ENCODE measurements at places on chromosomes 7 and 10.
A peak's percentile ranks its signal among the peaks of the same experiment; 100 is the strongest.

DNA sequence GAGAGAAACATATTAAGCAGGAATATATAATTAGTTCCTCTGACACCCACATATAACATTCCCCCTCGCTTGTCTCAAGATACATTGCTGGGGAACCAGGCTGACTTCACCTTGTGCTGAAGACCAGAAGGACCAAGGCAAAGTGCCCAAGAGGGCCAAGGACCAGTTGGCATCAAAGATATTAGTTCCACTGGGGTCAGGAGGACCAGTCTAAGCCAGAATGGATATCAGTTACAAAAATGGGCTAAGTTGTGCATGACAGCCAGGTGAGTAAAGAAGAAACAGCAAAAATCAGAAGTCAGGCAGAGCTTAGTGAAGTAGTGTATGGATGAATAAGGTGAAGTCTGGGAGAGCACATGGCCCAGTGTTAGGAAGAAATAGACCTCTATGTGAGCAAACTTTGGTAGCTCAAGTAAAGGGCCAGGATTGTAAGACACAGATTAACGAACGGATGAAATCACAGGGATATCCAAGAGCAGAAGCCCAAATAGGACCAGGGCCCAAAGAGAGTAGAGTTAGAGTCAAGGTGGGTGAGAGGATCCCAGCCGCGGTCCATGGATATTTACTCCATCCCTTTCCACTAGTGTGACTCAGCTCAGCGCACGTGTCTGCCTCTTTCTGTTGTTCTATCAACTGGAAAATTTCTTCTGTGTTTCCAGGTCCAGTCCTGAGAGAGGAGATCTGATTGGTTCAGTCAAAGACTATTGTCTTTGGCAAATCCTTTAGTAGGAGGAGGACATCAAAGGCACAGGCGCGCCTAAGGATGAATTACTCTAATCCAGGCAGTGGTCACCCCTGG is 5.0 kb downstream of the CALD1 start:
- no peak for DNase-seq

DNA sequence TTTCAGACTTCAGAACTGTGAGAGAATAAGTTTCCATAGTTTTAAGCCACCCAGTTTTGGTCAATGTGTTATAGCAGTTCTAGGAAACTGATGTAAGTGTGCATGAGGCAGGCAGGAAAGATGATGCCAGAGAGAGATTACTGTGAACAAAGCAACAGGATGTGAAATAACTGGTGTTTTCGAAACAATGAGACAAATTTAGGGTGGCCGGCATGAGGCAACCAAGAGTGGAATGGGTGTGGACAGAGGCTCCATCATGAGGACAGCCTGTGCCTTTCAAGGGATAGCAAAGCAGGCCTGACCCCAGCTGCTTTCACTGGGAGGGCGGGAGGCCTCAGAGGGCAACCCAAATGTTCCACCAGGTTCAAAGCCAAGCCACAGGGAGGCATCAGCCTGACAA is 67.3 kb upstream of the UCN3 start:
- no peak for DNase-seq

GRCh38 chr10:19579761-19580545 is 236.3 kb upstream of the PLXDC2 start:
- DNase-seq = no peak

GRCh38 chr10:56934515-56934914 is 573.5 kb upstream of the ZWINT start:
- DNase-seq = no peak

GRCh38 chr7:135211179-135211945 is at the start of gene WDR91:
WDR91 (minus strand) TSS chr7:135211526; CDS start chr7:135211502, 24 bp downstream.
- peak; percentile 98 for DNase-seq

- DNase-seq = no peak
Measured at GRCh38 chr10:79246606-79247275, 100.5 kb upstream of the PPIF start.

DNA sequence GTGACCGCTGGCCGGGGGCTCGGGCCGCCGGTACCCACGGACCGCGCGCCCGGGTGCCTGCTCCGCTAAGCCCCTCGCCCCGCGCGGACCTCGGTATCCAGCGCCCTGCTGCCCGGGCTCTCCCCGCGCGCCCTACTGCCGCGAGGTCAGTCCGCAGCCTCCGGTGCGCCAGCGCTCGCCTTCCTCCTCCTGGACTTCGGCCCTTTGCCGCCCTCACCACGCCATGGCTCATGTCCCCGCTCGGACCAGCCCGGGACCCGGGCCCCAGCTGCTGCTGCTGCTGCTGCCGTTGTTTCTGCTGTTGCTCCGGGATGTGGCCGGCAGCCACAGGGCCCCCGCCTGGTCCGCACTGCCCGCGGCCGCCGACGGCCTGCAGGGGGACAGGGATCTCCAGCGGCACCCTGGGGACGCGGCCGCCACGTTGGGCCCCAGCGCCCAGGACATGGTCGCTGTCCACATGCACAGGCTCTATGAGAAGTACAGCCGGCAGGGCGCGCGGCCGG is 483 bp downstream of the GDF10 start:
- no peak for DNase-seq
